BJ (cell line): ENCODE measurements at places on chromosomes 1 and 21. TPM values are rescaled to one million over a fixed set of nuclear protein-coding genes. Genes with fewer than 3 reads are reported as not detected.

DNA sequence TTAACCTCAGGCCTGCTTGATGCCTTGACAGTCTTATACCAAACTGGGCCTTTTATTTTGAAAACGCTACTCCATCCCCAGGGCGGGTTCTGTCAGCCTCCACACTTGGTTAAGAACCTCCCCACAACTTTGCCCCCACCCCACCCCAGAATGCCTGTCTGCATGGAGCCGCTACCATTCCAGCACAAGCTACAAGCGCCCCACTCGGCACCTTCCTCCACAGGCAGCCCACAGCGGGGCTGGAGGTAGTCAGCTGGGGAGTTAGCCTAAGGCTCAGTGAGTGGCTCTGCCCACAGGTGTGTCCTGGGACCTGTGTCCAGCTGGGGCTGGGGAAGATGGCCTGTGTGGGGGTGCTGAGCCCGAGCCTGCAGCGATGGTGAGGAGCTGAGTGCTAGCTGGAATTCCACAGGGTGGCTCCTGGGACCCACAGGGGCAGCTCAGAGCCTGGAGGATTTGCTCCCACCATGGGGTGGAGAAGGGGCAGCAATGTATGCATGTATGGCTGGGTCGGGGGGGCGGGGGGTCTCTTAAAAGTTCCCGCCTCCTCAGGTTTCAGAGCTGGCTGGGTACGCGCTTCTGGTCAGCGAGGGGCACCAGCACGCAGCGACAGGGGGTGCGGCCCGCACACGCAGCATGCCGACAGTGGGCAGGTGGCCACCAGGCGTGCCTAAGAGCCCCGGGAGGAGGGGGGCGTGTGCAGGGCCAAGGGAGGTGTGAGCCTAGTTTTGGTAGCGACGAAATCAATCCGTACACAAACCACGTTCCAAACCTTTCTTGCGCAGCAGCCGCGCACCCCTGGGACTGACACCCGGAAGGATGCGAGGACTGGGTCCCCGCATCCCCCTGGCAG, 917 bp downstream of the ETNK2 start:
- no peak for DNase-seq

NBPF6 gene
- polyA plus RNA-seq: not detected in 2 replicates

DNA sequence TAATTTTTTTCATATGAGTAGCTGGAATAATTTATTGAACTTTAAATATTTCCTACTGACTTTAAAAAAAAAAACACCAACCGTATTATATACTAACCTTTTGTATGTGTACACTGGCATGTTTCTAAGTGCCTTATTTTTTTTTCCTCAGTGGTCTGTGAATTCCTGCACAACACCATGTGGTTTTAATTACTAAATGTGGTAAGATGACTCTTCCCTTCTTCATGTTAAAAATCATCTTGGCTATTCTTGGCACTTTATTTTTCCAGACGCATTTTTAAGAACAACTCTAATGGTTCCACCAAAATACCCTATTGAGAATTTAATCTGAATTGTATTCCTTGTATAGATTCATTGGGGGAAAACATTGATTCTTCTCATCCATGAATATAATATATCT, 28.4 kb downstream of the PPP2R5A start:
- peak; percentile 66 for DNase-seq

PTPN7 gene
- polyA plus RNA-seq: not detected in 2 replicates

UBXN10 gene
- not detected in 2 replicates for polyA plus RNA-seq

SYT11 gene
- polyA plus RNA-seq: 36.0 and 36.6 TPM in 2 replicates

DNA sequence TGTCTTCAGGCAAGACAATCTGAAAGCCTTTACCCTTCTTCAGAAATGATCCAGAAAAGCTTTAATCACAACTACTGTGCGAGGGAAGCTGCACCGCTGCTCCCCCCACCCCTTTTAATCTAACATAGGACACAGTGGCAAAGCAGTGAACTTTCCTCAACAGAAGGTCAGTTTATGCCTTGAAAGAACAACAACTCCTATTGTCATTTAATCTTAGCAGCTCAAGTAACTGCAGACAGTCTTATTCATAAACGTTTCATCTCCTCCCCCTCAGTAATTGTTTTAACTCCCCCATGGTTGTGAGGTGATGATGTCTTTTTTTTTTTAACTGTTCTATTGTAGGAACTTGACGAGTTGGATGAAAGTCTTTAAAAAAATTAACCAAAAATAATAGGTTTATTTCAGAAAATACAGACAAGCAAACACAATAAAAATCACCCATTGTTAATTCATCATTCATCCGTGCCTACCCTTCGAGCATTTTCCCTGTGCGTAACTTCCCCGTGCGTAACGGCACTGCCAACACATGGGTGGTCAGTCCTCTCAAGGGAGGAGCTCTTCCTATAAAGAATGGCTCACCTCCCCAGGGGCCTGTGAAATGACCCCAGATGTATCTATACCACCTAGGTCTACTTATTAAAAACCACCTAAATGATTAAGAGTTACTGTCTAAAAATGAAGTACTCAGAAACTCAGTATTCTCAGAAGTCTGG, 3.3 kb upstream of the ADAR start:
- DNase-seq: no peak

MCOLN3 gene
- polyA plus RNA-seq: 0.20 and 0.27 TPM in 2 replicates

KLF17 gene
- 0.06 and 0.16 TPM in 2 replicates for polyA plus RNA-seq

GRCh38 chr21:25573409-25574206, 33.7 kb downstream of the MRPL39 start:
- peak; percentile 77 for DNase-seq

DNA sequence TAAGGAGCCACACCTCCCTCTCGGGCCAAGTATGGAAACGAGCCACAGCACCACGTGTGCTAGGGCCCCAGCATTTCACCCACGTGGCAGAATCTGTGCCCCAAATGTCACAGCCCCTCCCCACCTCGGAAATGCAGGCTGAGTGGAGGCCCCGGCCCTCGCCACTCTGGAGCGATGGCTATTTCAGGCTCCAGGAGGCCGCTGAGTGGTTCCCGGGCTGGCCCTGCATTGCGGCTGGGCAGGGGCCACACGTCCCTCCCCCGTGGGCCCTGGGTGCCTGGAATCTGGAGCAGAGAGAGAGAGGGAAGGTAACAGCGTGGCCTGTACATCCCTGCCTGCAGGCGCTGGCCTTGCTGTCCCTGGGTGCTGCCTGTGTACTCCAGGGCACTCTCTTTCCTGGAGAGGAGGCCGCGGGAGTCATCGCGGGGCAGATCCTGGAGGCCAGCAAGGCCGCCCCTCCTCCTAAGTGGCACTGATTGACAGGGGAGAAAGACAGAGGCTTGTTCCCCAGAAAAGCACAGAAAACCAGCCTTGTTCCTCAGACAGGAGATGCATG, 68.0 kb upstream of the TRAPPC10 start:
- no peak for DNase-seq

- DNase-seq: no peak
These were observed 5.7 kb upstream of the SELENON start for GRCh38 chr1:25794325-25794724.

NUAK2 gene
- polyA plus RNA-seq: 3.4 and 5.8 TPM in 2 replicates

DNA sequence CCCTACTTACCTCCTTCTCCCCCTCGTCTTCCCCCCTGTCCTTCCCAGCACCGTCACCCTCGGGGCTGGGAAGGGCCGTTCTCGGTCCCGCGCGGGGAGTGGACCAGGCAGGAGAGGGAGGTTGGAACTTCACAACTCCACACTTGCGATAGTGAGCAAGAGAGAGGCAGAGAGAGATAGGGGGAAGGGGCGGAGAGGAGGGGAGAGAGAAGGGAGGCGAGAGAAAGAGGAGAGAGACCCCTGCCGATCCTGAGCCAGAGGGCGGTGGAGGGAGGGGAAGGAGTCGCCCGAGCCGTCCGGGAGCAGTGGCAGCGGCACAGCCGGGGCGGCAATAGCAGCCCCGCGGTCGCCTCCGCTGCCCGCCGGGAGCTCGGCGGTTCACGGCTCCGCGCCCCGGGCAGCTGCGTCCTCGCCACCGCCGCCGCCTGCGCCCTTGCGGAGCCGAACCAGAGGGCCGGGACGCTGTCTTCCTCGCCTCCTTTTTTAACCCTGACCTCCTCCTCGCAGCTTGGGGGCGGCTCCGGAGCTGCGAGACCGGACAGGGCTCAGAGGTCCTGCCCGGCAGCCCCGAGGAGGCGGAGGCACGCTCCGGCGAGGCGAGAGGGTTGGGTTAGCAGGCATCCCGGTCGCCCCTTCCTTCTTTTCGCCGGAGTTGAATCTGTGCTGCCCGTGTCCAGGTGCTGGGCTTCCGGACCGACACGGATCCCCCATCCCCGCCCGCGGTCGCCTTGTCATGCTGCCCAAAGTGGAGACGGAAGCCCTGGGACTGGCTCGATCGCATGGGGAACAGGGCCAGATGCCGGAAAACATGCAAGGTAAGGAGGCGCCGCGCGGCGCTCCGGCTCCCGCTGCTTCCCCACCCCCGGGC, 11.7 kb downstream of the NR5A2 start:
- no peak for DNase-seq

OR2T33 gene
- polyA plus RNA-seq: not detected in 2 replicates

SLC1A7 gene
- polyA plus RNA-seq: 0.20 and 0.63 TPM in 2 replicates

GRCh38 chr1:21922090-21923013, 14.8 kb downstream of the HSPG2 start:
- no peak for DNase-seq

GRCh38 chr1:198701766-198702539, 63.1 kb downstream of the PTPRC start:
- DNase-seq: no peak

DNA sequence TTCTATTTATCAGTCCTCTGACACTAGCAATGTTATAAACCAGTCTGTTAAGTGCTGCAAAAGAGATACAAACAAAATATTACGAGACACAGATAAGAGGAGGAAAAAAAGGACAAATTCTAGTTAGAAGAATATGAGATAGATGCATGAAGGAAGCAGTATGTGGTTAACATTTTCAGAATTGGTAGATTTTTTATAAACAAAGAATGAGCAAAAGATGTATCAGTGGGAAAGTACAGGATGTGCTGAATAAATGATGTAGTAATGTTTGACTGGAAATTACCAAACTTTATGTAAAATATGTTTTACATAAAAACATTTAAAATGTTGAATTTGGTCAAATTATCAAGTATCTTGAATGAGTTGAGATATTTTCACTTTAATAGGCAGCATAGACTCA, 574.2 kb downstream of the NUF2 start:
- DNase-seq: no peak

GRCh38 chr1:93694819-93695218, 13.2 kb upstream of the BCAR3 start:
- DNase-seq: no peak

DNA sequence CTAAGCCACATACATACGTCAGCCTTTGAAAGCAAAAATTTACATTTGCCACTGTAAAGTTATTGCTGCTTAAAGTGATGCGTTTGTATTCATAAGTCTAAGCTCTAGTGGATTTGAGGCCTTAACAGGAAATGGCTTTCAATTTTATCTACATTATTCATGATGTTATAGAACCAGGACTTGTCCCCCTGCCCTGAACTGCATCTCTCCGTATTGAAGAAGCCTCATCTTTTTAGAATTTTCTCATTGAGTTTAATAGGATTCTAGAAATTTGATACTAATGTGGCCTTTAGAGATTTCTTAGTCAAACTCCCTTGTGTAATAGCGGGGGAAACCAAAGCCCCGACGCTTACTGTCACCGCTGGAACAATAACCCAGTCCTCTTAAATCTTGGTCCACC, 9.9 kb downstream of the UTP25 start:
- no peak for DNase-seq

GRCh38 chr1:211710566-211711314, 35.3 kb upstream of the NEK2 start:
- DNase-seq: no peak

GRCh38 chr1:118101999-118102398, 83.0 kb downstream of the SPAG17 start:
- DNase-seq: no peak

IQGAP3 gene
- 16.9 and 28.1 TPM in 2 replicates for polyA plus RNA-seq

GRCh38 chr1:224433701-224434672, 610 bp downstream of the WDR26 start:
- no peak for DNase-seq

SFN gene
- 0.20 TPM in 1 of 2 replicates, not detected in the other for polyA plus RNA-seq

DNA sequence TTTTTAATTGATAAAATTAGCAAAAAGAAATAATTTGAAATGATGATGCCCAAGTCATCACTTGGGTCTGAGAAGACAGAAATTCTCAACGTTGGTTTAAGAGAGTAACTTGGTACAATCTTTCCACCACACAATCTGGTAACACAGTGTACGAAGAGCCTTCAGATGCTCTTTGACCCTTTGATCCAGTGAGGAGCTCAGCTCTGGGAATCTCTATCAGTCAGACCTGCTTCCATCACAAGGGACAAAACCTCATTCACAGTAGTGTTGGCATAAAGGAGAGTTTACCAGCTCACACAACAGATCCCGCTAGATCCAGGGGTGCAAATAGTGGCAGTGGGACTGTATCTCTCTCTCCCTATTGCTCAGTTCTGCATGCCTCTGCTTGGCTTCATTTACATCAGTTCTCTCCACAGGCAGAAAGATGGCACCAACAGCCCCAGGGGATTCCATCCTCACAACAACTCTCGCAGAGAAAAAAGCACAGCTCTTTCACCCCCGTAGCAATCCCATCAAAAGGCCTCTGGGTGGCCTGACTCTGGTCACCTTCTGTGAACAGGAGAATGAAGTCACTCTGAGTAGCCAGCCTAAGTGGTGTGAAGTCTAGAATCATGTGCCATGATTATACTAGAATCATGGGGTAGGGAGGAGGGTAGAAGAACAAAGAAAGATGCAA, 119.7 kb downstream of the ZNF281 start:
- DNase-seq: no peak

DNA sequence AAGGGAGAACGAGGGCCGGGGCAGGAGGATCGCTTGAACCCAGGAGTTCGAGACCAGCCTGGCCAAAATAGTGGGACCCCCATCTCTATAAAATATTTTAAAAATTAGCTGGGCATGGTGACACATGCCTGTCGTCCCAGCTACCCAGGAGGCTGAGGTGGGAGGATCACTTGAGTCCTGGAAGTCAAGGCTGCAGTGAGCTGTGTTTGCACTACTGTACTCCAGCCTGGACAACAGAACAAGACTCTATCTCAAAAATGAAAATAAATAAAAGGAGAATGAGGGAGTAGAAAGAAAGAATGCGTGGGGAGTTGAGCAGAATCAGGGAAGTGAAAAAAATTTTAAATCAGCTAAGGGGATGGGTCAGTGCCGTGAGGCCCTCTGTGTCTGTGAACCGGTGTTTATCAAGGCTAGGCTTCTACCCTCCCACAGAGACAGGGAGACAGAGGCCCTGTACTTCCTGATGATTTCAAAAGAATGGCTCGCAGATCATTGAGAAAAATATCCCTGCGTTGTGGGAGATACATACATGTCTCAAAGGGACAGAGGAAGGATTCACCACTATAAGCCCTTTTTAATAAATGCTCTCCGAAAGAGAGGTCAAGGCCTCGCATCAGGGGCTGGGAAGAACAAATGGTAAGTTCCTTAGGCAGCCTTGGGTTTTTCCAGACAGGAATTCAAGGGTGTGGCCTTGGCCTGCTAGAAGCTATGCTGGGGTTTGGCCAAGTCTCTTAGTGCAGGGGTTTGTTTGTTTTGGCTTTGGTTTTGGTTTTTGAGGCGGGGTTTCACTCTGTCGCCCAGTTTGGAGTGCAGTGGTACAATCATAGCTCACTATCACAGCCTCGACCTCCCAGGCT, 20.7 kb downstream of the IL10RB start:
- DNase-seq: no peak

PAQR6 gene
- 0.06 and 0.18 TPM in 2 replicates for polyA plus RNA-seq

DNA sequence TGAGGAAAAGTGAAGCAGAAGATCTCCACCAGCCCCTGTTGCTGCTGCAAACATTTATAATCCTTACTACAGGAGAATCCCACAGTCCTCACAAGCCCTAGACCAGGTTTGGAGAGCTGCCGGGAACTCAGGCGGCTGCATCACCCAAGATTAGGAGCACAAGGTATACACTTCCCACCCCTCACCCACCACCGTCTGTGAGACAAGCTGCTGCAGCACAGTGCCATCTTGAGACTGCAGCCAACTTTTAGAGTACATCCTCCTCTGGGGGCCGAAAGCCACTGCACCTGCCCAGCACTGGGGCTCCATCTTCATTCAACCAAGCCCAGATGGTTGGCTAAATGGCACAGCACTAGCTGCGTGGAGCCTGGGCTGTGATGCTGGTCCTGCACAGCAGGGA, 13.8 kb downstream of the OLFML3 start:
- no peak for DNase-seq
